Natural killer cell treated with Interleukin-12 subunit alpha and Interleukin-12 subunit beta and Interleukin-15 and Interleukin-18, amount 100 ng/mL, for 72 hours (primary cell): ENCODE measurements at places on chromosomes 16 and 17. TPM values are rescaled to one million over a fixed set of nuclear protein-coding genes. Genes with fewer than 3 reads are reported as not detected.
A peak's percentile ranks its signal among the peaks of the same experiment; 100 is the strongest.

Gene TMEM92
- not detected for total RNA-seq

DNA sequence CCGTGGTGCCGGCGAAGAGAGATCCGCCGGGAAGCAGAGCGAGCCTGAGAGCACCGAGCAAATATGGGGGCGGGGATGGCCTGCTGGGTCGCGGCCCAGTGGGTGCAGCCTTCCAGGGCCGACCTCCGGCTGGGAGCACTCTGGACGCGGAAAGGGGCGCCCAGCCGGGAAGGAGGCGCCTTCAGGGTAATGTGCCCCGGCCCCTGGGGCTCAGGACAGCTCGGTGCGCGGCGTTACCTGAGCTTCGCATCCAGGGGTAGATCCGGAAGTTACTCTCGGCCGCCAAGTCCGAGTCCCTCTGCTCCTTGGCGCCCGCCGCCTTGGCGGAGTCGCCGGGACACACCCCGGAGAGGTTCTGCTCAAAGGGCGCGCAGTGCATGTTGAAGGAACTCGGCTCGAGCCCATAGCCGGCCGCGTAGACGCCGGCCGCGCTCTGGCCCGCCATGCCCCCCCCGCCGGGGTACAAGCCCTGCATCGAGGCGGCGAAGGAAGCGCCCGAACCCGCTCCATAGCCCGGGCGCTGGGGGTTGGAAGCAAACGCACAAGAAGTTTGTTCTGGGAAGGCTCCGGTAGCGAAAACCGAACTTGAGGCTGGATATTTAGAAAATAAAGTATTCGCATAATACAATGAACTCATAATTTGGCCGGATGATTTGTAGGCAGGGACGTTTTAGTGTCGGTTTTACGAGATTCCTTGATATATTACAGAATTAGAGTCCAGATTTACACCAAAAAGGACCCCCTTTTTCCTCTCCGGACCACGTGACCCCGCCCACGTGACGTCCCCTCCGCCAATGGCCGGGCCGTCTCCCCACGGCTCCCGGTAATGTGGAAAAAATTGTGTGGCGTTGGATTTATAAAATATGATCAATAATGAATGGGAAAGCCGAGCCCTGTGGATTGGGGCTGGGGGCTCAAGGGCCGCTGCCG, at the start of gene HOXB7:
TSS of gene HOXB7 (minus strand) at position 736 of the 930 bp plus-strand sequence. CDS start at position 637, 99 bp downstream.
- peak; percentile 84 for DNase-seq

- peak; percentile 40 for DNase-seq
Observed at GRCh38 chr17:17004251-17004996, 32.5 kb upstream of the TNFRSF13B start.

Gene GRB7
- total RNA-seq = 0.36 TPM

DNA sequence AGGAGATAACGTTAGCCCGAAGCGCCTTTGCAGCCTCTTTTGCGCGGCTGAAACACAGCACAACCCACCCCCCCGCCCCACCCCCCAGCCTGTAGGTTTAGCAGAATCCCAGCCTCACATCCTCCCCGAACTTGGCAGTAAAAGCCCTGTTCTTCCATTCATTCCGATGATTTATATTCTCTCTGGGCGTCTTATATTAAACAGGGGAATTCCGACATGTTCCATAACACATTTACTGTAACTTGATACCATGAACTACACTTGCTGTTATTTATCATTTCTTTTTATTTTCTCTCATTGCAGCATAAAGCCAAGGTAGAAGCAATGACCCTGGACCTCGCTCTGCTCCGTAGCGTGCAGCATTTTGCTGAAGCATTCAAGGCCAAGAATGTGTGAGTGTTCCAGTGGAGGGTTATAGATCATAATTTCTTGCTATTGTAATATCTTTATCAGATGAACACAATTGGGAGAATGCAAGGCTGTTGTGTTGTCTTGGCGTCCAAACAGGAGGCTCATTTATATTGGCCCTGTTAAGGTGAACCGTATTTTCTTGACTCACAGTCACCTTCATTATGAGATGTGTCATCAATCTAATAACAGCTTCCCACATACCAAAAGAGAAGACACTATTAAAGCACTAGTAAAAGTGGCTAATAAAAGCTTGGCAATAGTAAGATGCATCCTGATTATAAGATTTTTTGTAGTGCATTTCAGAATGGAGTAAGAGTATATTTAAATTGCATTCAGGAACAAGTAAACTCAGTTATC, 287.3 kb downstream of the WWOX start:
- no peak for DNase-seq

GRCh38 chr17:56594320-56595107, 1.0 kb downstream of the NOG start:
- no peak for DNase-seq

DNA sequence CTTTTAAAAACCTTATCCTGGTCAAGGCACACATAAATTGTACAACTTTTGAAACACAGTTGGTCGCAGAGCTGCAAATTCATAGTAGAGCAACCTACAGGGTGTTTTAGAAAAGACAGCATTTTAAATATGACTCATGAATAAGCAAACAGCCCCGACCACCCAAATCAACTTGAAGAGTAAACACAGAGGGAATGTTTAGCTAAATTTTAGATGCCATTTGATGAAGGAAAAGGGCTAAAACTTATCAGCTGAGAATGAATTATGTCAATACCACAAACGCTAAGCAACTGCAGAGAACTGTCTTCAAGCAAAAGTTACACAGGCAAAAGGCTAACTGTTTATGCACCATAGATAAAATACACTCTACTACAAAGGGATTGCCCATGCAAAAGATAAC, 427.5 kb upstream of the PSMD7 start:
- no peak for DNase-seq

Gene PRR35
- total RNA-seq = 0.12 TPM

DNA sequence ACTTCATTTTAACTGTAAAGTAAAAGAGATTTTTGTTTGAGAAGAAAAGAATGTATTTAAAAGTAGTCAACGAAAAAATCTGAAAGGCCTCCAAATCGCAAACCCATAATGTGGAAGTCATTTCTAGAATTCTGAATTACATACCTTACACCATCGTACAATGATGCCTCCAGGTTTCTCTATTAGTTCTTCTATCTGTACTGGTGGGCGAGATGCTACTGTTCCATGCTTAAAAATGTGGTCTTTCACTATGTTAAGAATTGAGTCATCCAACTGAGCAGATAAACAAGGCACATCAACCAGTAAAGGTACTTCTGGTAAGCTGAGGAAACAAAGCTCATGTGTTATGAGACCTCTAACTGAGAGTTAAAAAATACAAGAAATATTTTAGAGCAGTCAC, 28.5 kb downstream of the CRLF3 start:
- no peak for DNase-seq

Gene CNGB1
- total RNA-seq = not detected

- DNase-seq = no peak
Observed at GRCh38 chr17:19551591-19552148, 18.0 kb downstream of the SLC47A1 start.

DNA sequence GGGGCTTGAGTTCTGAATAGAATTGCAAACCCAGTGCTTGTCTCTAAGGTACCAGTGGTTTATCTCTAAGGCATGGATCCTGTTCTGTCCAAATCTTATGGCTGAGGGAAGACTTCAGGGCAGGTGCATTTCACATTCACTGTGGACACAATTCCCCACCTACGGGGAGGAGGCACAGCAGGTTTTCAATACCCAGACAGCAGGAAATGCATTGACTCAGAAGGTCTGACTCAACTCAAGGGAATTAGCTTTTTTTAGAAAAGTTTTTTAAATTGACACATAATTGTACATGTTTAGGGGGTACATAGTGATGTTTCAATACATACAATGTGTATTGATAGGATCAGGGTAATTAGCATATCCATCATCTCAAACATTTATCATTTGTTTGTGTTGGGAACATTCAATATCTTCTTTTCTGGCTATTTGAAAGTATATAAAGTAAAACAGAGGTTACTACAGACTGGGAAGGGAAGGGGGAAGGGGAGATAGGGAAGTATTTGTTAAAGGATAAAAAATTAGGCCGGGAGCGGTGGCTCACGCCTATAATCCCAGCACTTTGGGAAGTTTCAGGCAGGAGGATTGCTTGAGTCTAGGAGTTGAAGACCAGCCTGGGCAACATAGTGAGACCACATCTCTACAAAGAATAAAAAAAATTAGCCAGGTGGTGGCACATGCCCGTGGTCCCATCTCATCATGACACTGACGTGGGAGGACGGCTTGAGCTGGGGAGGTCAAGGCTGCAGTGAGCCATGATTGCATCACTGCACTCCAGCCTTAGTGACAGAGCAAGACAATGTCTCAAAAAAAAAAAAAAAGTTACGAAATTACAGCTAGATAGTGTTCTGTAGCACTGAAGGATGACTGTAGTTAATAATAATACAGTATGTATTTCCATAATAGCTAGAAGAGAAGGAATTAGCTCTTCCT, 54.9 kb downstream of the RGS9 start:
- no peak for DNase-seq

DNA sequence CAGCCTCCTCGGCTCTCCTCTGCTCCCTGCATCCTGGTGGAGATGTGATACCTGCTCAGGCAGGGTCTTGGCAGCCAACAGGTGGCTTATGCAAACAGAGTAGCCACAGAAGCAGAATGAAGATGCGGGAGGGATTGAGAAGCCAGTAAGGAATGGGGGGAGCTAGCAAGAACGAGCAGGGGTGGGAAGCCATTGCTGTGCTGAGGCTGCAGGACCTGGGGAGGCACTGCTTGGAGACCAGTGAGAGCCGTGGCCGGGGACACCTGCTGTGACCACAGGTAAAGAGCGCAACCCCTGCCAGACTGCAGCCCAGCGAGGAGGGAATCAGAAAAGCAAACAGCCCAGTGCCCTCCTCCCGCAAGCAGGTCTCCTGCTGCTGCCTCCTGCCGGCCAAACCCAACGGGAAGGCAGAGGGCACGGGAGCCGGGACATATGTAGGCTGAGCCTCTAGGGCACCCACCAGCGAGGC, 14.7 kb downstream of the AIPL1 start:
- DNase-seq = no peak

DNA sequence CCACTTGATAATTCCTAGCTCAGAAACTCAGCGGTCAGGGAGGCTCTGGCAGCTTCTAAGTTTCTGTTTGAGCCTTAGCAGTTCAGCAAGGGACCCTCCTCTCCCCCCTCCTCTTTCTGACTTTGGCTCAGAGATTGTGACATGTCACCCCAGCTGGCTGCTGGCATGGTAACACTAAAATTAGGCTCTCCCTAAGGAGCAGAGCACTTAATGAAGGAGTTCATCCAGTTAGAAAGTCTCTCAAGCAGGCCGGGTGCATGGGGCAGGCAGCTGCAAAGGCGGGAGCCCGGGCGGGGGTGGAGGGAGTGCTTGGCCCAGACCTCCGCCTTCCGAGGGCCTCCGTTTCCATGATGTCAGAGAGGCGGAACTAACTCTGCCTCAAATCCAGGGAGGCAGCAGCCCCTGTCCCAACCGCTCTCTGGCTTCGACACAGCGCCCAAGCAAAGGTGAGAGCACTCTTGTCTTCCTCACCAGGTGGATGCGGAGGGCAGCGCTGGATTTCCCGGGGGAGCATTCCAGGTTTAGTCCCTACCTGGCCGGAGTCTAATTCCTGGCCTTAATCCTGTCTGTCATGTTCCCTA, 128.0 kb upstream of the PLCG2 start:
- DNase-seq = no peak

Gene NPIPB13
- total RNA-seq = 50.6 TPM

Gene ZSCAN32
- 12.6 TPM for total RNA-seq

Gene HOXB7
- total RNA-seq = 2.7 TPM

Gene SLC12A3
- total RNA-seq = not detected

GRCh38 chr17:33154869-33155455, 138.1 kb downstream of the ASIC2 start:
- DNase-seq = no peak

Gene RND2
- total RNA-seq = not detected

DNA sequence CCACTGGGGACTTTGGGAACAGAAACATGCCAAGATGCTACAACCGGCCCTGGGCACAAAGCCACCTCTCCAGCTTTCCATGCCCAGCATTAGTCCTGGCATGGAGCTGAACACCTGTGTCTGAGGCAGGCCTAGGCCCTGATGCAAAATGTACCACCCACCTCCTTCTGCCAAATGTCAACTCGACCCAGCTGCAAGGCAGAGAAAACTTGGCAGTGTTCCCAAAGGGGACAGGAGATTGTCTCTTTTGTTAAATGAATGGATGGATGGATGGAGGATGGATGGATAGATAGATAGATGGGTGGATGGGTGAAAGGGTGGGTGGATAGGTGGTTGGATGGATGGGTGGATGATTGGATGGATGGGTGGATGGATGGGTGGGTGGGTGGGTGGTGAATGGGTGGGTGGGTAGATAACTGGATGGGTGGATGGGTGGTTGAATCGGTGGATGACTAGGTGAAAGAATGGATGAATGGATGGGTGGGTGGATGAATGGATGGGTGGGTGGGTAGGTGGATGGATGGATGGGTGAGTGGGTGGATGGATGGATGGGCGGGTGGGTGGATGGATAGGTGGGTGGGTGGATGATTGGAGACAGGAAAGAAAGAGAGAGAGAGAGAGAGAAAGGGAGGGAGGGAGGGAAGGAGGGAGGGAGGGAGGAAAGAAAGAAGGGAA, 73.4 kb upstream of the TNRC6C start:
- DNase-seq = no peak

Gene ZG16B
- 22.1 TPM for total RNA-seq

DNA sequence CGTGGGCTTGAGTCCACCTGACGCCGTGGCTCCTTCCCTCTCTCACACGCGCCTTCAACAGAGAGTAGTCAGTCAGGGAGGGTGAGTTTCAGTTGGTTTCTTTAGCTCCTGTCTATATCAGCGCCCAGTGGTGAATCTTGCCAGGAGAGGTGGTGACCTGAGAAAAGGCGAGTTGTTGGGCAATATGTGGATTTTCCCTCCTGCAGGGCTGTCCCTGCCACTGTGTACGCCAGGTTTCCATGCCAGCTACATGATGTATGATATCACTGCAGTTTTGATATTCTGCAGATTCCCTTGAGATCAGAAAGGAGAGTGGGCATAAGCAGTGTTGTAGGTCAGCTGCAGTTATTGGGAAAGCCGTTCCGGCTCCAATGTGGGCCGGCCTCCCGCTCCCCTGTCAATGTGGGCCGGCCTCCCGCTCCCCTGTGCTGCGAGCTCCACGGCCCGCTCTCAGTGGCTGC, 31.4 kb downstream of the BANP start:
- DNase-seq = no peak

- DNase-seq = no peak
Observed at GRCh38 chr17:36869441-36869840, 67.8 kb upstream of the LHX1 start.

DNA sequence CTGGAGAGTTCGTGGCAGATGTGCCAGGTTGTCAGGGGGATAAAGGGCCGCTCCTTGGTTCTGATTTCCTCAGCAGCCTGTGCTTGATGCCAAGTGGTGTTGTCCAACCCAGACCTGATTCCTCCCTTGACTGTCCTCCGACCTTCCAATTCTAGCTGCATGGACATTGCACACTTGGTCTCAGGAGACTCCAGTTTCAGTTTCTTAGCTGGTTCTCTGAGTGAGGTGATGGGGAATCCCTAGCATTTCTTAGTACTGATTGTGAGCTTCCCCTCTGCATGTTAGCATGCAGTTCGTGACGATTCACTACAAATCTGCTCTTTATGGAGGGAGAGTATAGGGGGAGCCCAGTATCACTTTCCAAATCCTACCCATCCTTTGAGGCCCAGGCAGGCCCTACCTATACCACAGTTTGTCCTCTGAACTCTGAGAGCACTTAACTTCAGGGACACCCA, 12.4 kb upstream of the CCR7 start:
- DNase-seq = no peak

- no peak for DNase-seq
Observed at GRCh38 chr17:62193249-62193648, 128.2 kb upstream of the MED13 start.

- DNase-seq = no peak
Observed at GRCh38 chr17:62700964-62701705, 73.7 kb downstream of the MRC2 start.

- DNase-seq = no peak
Observed at GRCh38 chr16:49482690-49483089, 109.1 kb downstream of the C16orf78 start.

Gene TPSB2
- not detected for total RNA-seq

- DNase-seq = no peak
Observed at GRCh38 chr17:37699285-37699973, 45.4 kb downstream of the HNF1B start.
